Pulmonary artery endothelial cell (primary cell): ENCODE measurements at places on chromosomes 5 and 9. TPM values are rescaled to one million over a fixed set of nuclear protein-coding genes. Genes with fewer than 3 reads are reported as not detected.

GRCh38 chr5:96088706-96089498 is 127.3 kb upstream of the ELL2 start:
- no peak for DNase-seq

PCDHGB5 gene
- 8.7 and 12.3 TPM in 2 replicates for total RNA-seq

SH3TC2 gene
- 2.5 and 5.5 TPM in 2 replicates for total RNA-seq

DNA sequence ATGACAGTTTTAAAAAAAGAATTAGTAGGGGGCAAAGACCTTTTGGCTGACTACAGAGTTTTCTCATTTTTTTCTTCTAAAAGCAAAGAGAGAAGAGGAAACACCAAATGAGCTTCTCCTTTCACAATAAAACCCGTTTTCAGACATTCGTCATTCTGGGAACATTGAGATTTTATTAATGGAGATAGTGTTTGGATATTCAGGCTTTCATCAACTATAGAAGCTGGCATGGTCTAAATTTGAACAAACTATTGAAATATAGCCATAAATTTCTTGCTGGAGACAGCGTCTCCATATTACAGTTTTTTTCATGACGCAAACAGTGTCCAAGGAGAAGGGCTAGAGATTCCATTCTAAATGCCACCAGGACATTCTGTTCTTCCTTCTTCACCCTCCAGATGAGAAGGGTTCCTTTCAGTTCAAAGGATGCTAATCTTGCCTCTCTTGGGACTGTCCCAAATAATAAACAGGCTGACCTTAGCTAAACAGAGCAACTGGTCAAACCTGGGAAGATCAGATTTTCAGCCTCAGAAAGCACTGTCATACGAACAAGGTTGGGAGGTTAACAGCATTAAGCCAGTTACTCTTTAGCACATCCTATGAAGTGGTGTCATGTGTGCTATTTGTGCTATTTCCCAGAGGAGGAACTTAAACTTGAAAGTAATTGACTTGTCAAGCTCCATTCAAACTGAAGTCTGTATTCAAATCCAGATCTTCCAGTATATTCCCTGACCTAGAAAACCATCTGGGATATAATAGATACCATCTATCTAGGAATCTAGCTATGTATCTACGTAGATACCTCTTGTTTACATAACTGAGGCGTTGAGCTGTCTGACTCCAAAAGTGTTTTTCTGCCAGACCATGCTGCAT is 125.6 kb downstream of the LPAR1 start:
- DNase-seq: no peak

DNA sequence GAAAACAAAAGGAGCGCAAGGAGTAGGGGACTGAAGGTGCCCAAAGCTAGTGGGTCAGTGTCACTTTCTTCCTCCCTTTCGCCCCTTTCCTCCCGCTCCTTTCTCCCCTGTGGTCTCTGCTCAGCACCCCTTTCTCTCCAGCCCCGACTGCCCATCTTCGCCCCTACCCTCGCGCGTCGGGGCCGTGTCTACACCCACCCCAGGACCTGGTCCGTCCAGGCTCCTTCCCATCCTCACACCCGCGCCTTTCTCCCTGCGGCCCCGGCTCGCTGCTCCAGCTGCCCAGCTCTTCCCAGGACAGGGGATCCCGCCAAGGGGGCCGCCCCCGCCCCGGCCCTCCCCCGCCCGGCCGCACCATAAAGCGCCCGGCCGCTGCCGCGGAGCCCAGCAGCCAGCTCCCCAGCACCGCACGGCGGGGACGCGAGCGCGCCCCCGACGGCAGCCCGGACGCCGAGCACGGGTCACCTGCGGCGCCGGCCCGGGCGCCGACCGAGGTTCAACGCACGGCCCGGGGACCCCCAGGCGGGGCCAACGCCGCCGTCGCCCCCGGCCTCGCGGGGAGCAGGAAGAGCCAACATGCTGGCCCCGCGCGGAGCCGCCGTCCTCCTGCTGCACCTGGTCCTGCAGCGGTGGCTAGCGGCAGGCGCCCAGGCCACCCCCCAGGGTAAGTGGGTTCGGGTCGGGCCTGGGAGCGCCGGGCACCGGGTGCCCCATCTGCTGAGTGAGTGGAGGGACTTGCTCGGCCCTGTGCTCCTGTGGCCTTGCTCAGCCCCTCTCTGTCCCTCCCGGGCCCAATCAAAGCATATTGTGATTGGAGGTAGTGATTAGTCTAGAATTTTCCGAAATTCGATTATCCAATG is at the start of gene THBS4:
TSS of gene THBS4 (plus strand) at position 387 of the 860 bp plus-strand sequence. CDS start at position 577, 190 bp downstream.
- DNase-seq: no peak

DNA sequence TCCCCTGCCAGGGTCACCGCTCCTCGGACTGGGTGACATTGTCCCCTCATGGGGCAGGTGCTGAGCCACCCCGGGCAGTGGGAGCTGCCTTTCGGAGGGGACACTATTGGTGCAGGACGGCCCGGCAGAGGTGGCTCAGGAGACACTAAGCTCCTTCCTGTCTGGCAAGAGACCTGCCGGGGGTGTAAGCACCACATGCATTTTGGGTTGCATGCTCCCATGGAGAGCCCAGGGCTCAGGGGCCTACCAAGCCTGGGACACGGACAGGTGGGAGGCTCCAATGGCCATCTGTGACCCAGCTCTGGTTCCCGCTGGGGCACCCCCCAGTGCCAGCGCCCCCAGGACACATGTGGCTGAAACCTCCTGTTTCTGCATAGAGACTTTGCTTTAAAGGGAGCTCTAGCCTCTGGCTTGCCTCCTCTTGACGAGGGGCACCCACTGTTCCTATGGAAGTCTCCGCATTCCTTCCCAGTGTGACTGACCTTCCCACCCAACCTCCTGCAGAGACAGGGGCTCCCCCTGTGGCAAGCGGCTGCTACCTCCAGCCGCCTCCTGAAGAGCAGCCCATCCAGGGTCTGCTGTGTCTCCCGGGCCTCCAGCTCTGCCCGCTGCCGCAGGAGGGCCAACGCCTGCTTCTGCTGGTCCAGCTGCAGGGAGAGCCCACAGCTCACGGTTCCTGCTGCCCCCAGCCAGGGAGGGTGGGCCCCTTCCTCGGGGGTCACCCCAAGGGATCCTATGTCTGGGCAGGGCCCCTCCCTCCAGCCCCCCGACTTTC is 28.1 kb downstream of the CCDC187 start:
- DNase-seq: no peak

PCDHGA9 gene
- 1.2 and 1.8 TPM in 2 replicates for total RNA-seq

FOXD4L6 gene
- 0.07 TPM in 1 of 2 replicates, not detected in the other for total RNA-seq

DNA sequence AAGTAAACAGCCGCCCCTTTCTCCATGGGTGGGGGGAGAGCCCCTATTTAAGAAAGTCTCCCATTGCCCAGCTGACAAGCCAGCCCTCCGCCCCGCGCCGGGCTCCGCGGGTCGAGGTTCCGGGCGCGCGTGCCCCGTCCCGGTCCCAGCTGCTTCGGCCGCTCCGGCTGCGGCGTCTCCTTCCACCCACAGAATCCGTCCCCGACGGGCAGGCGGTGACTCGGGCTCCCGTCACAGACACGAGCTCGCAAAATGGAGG is 223 bp downstream of the NR3C1 start:
- no peak for DNase-seq

- no peak for DNase-seq
Observed at GRCh38 chr5:77231471-77232138, 21.1 kb downstream of the PDE8B start.

DNA sequence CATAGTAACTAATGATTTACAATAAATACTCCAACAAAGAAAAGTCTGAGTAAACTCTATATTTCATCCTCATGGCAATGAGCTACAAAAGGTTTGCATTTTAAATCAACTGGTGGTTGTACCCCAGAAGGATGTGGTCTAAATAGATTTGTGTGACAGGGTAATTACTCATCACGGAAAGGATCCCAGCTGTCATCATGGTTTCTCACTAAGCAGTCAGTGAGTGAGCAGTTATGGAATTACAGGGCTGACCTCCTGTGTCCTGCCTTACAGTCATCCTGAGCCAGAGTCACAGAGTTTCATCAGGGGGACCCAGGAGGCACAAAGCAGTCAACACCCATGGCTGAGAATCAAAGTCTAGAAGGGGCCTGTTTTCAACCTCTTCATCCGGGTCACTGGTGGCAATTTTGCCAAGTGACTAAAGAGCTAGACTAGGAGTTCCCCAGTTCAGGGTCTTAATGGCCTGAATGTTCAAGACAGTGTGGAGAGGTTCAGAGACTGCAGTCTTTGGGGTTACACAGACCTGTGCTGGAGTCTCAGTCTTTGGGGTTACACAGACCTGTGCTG is 210.7 kb upstream of the SLC24A2 start:
- peak; percentile 22 for DNase-seq

PCDHGB1 gene
- 0.59 and 0.63 TPM in 2 replicates for total RNA-seq

- no peak for DNase-seq
Observed at GRCh38 chr5:175700991-175701390, 43.1 kb downstream of the HRH2 start.

DNA sequence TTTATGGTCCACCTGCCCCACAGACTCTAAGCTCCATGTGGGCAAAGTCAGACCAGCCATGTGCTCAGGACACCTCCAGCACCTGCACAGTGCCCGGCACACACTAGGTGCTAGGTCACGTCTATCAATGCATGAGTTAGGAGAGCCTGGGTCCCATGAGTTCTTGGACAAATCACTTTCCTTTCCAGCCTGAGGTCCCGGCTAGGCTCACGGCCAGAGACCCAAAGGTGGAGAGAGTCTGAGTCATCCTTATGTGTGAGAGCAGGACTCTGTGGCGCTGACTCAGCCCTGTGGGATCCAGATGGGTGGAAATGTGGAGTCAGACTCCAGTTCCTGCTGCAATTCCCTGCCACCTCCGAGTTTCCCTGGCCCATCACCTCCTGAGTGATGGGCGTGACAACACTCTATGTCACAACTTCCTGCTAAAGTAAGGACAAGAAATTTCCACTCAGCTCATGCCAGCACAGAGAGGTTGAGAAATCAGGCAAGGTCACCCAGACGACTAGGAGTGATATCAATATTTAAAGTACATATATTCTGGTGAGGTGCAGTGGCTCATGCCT is 2.5 kb upstream of the ST6GALNAC4 start:
- peak; percentile 97 for DNase-seq

DNA sequence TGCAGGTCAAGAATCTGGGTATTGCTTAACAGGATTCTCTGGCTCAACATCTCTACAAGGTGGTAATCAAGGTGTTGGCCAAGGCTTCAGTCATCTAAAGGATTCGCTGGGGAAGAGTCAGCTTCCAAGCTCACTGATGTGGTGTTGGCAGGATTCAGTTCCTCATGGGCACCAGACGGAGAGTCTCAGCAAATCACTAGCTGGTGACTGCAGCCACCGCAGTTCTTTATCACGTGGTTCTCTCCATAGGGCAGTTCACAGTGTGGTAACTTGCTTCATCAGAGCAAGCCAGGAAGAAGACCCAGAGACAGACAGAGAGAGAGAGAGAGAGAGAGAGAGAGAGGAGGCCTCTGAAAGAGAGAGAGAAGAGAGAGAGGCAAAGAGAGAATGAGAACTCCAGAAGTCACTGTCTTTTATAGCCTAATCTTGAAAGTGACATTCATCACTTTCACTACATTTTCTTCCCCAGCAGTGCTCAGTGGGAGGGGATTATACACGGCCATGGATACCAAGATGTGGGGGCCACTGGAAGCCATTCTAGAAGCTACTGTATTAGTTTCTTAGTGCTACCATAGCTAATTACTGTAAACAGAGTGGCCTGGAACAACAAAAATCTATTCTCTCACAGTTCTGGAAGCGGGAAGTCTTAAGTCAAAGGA is 109.2 kb upstream of the SMIM23 start:
- no peak for DNase-seq

SPINK6 gene
- not detected in 2 replicates for total RNA-seq

IGFBPL1 gene
- total RNA-seq: 0.11 and 0.33 TPM in 2 replicates

- DNase-seq: no peak
Observed at GRCh38 chr5:149268928-149269557, 2.6 kb upstream of the AFAP1L1 start.

INSYN2B gene
- total RNA-seq: 8.8 and 21.4 TPM in 2 replicates

GRCh38 chr5:150291388-150292385 is 2.1 kb upstream of the CAMK2A start:
- no peak for DNase-seq

PCDHGA10 gene
- 3.1 and 4.0 TPM in 2 replicates for total RNA-seq

- no peak for DNase-seq
Observed at GRCh38 chr5:144135113-144135762, 35.2 kb downstream of the YIPF5 start.

GRCh38 chr5:174745590-174746103 is 21.3 kb downstream of the MSX2 start:
- DNase-seq: no peak

DNA sequence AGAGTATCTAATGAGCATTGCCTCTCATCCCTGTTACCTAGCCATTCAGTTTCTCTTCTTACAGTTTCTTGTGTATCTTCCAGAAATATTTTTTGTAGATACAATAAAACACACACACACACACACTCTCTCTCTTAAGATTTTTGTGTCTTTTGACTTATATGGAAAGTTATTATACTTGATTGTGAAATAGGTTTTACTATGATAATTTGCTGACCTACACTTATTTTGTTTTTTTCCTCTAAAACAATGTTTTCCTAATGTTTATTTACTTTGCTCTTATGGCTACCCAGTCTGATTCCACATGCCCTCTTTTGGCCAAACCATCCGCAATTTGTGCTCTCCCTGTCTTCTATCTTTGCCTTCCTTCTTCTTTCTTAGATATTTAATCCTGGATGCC is 25.3 kb downstream of the LRRTM2 start:
- no peak for DNase-seq

WWC1 gene
- total RNA-seq: 0.04 and 0.33 TPM in 2 replicates

DNA sequence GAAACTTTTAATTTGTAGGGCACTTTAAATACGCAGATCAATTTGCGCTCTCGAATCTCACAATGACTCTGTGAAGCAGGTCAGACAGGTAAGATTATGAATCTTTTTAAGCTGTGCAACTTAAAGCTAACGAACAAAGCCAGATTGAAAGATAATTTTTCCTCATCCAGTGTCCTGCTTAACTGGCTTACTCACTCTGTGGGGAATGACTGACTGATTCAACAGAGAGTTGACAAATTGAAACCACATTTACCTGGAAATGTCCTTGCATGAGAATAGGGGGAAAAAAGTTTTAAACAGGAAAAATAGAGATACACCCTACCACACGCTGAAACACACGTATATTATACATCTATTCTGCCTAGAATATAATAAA is 187.9 kb downstream of the MAN2A1 start:
- DNase-seq: no peak

DNA sequence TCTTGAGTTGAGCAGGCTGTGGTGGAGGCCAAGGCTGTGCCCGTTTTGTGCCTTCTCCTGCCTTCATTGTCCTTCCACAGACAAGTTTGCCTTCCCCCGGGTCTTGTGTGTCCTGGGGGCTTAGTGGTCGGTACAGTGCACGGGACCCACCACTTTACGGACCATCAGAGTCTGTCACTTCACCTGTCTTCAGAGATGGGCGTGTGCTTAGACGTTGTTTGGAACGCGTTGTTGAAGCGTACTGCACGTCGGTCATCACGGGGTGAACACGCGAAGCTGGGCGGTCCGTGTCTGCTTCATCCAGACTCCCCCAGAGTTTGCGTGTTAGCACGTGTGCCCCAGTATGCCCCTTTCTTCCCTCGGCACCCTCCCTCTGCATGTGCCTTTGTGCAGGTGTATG is 24.8 kb downstream of the CEP72 start:
- DNase-seq: no peak

DNA sequence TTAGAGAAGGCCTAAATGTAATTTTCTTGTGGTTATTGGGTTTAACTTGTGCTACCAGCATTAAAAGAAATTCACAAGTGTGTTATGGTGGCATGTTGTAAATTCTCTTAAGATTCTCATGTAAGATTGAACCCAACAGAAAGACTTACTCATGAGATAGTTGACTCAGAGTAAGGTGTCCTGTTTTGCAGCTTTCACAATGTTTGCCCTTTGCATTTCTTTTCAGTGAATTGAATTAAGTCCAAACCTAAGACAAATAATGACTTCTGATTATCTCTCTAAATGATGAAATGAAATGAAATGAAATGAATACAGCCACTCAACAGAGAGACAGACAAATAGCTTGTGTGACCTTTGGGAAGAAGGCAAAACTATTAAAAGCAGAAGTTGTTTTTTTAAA is 1696.9 kb upstream of the WWC1 start:
- DNase-seq: no peak

LHX3 gene
- total RNA-seq: not detected in 2 replicates
